ENCODE measurements at places on chromosomes 3 and 15.
A peak's percentile ranks its signal among the peaks of the same experiment; 100 is the strongest.

DNA sequence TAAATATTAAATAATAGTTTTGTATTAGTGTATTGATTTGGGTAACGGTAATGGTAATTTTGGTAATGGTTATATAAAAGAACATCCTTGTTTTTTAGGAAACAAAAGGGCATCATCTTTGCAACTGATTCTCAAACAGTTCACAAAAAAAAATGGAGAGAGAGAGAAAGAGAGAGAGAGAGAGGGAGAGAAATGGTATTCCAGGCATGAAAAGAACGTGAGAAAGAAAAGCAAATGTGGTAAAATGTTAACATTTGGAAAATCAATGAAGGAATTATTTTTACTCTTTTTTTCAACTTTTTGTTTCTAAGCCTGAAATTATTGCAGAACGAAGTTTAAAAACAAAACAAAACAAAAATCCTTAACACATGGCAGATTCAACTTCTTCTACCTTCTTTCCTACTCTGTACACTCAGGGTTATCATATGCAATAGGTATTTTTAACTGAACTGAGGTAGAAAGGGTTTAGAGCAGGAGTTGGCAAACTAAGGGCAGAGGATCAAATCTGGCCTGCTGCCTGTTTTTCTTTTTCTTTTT, 2.2 kb upstream of the GLB1 start:
- no peak for DNase-seq

DNA sequence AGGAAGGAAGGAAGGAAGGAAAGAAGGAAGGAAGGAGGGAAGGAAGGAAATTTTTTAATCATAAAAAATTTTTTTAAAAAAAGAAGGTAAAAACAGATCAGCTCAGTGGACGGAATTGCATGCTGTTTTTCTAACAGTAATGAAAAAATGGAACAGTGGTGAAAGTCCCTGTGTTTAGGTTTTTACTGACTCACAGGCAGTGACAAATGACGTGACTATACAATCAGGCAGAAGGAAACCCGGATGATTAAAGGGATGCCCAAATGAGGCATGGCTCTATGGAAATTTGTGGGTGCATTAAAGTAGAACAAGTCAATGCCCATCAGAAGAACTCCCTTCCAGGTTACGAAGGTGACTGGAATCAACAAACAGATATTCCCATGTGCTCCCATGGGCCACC, 135.0 kb downstream of the IMPG2 start:
- no peak for DNase-seq

DNA sequence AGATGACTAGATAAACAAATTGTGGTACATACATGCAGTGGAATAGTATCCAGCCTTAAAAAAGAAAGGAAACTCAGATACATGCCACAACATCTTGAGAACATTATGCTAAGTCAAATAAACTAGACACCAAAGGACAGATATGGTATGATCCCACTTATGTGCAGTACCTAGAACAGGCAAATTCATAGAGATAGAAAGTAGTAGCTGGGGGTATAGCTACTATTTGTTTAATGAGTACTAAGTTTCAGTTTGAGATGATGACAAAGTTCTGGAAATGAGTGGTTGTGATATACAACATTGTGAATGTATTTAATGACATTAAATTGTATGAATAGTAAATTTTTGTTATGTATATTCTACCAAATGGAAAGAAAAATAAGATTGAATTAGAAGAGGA, 477.2 kb upstream of the CFAP20DC start:
- no peak for DNase-seq

GRCh38 chr15:101361418-101361817, 66.4 kb upstream of the SNRPA1 start:
- DNase-seq: no peak

DNA sequence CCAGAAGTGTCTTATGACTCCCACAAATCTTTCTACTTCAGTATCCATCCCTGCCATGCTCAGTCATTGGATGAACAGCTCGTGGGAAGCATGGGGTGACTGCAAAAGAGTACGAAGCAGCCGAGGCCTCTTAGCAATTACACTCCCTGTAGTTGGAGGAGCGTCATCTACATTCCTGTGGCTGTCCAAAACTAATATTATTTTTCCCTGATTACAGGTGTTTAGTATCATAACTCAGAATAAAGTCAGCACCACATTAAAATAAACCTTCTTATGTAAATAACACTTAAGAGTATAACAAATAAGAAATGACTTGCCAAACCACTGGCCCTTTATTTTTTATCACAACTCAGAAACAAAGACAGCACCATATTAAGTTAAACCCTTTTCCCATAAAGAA, 141.5 kb downstream of the PLOD2 start:
- no peak for DNase-seq

- DNase-seq: no peak
Measured at GRCh38 chr15:51833772-51834171, 4.3 kb downstream of the TMOD3 start.

DNA sequence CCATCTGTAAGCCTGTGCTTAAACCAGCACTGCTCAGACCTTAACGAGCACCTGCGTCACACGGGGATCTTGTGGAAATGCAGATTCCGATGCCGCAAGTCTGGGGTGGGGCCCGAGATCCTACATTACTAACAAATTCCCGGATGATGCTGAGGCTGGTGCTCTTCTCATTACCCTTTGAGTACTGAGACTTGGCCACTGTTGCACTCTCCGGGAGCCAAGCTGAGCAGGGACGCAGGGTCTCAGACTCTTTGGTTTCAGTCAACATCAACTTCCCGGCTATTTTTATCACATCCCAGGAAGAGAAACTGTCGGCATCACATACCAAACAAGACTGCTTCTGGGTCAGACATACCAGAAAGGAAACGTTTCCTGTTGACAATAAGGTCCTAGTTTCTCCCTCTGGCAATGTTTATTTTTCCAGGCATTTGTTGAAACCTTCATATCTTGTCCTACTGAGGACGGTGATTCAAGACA, 276.6 kb downstream of the SHQ1 start:
- DNase-seq: no peak

- DNase-seq: peak; percentile 81
Measured at GRCh38 chr3:40800343-40800742, 275.6 kb downstream of the ZNF621 start.

DNA sequence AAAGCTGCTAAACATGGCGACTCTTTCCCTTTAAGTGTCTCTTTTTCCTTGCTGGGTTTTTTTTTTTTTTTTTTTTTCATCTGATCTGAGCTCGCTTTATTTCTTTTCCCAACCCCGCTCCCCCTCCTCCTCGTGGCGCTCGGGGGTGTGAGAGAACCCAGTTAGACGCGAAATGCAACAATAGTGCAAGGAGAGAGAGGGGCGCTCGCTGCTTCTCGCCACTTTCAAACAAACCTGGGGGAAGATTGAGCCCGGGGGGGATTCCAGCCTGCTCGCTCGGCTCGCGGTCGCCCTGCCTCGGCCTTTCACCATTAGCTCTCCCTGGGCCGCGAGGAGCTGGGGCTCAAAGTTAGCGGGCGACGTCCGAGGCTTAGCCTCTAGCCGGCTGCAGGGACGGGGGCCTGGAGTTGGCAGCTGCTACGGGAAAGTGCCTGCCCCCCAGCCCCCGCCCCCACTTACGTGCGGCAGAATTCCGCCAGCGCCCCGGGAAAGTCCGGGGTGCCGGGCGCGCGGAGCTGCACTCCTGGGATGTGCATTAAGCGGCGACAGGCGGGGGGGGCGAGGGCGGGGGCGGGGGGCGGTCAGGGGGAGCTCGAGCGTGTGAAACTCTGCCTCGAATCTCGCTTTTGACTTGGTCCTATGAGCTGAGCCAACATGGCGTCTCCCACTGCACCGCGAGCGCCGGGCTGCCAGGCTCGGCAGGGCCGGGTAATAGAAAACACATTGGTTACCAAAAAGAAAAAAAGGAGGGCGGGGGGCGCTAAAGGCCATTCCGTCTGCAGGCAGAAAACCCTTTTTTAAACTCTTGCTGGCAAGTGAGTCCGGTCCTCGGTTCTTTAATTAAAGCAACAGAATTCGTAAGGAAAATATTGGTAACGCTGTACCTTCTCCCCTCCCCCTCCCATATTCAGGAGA, 10.4 kb downstream of the NR2F2 start:
- DNase-seq: peak; percentile 48

DNA sequence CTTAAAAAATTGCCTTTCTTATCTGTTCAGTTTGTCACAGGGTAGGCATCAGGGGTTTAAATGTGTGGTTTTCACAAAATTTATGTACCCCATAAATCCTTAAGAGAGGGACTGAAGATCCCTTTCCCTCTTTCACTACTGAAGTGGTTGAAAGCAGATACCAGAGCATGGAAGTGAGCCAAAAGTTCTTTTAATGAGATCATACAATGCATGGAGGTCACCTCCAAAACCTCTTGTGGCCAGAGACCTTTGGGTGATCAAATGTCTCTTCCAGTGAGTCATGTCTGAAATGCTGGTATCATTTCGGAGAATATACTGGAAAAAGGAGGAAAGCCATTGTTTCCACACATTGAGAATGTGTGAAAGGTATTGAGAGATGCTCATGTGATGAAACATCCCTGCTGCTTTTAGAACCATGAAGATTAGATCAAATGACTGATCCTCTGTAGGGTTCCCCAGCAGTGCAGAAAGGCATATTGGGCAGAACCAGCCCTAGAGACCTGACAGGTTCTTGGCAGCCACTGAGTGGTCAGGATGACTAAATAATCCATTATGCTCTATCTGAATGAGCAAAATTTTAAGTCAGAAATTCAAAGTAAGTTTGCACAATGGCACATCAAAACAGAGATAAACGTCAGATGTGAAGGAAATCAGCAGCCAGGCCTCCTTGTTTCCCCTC, 165.8 kb upstream of the SLC2A2 start:
- peak; percentile 20 for DNase-seq

DNA sequence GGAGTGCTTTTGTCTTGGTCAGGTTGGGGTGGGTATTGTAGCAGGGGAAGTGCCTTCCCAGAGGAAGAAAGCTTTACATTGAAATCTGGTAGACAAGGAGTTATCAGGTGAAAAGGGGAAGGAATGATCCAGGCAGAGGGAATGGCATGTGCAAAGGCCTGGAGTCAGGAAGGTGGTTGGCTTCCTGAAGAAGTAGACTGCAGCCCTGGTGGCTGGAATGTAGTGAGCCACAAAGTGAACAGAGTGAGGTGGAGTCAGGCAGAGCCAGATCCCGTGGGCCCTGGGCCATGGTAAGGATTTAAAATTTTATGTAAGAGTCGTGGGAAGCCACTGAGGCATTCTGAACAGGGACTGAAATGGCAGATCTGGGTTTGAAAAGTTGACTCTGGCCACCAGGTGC, 58.3 kb downstream of the RAB11A start:
- no peak for DNase-seq

- DNase-seq: no peak
Measured at GRCh38 chr15:36066757-36067156, 512.7 kb upstream of the CDIN1 start.

DNA sequence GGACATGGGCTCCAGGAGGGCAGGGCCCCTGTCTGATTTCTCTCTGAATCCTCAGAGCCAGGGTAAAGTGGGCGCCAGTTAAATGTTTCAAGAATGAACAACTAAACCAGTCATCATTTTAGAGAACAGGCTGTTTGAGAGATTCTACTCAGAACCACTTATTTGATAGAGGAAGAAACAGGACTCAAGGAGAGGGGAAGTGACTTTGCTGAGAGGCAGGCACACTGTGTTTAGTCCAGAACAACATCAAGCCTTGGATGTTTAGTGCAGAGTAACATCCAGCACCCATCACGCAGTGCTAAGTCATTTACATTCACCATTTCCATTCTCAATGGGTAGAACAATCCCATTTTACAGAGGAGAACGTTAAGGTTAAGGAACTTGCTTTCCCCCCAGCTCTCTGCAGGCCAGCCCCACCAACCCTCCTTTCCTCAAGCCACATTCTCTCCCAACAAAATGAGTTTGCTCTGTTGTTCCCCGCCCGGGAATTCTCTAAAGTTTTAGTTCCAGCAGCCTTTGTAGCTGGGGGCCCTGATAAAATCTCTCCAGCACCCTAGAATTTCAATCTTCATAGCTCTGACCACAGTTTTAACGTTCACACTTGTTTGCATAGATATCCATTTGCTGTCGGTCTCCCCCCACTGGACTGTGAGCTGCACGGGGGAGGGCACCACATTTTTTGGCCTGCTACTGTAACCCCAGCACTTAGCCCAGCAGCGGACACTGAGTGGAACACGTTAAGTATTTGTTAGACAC, 962 bp downstream of the NMNAT3 start:
- no peak for DNase-seq

DNA sequence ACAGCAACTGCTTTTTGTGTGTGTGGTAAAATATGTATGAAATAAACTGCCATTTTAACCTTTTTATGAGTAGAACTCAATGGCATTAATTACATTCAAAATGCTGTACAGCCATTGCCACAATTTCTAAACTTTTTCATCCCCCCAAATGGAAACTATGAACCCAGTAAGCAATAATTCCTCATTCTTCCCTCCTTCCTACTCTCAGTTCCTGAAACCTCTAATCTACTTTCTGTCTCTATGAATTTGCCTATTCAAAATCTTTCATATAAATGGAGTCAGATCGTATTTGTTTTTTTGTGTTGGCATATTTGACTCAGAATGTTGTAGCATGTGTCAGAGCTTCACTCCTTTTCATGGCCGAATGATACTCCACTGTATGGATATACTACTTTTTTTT, 5.3 kb upstream of the BLM start:
- no peak for DNase-seq

GRCh38 chr3:196219970-196220311, 3.6 kb downstream of the SLC51A start:
- no peak for DNase-seq

GRCh38 chr3:177263615-177264368, 66.5 kb upstream of the TBL1XR1 start:
- DNase-seq: no peak

DNA sequence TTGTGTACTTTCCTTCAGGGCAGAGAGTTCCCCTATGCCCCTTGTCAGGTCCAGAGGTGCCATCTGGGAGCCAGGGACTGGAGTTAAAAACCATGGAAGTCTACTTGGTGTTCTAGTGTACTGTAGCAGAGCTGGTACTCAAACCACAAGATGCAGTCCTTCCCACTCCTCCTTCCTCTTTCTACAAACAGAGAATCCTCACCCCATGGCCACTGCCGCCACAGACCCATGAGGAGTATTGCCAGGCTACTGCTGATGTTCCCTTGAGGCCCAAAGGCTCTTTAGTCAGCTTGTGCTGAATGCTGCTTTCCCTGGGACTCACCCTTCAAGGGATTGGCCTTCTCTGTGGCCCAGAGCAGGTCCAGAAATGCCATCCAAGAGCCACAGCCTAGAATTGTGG, 229.2 kb upstream of the ZPLD1 start:
- no peak for DNase-seq
